ENCODE measurements at places on chromosomes 2 and 18. TPM values are rescaled to one million over a fixed set of nuclear protein-coding genes. Genes with fewer than 3 reads are reported as not detected.

POTEJ gene
- not detected for total RNA-seq

GPR35 gene
- total RNA-seq = 0.65 TPM

SPP2 gene
- not detected for total RNA-seq

EVX2 gene
- total RNA-seq = not detected

POTEC gene
- not detected for total RNA-seq

RTKN gene
- total RNA-seq = 21.0 TPM

GPR155 gene
- total RNA-seq = 0.26 TPM

EVA1A gene
- 11.4 TPM for total RNA-seq

CYP27A1 gene
- 0.32 TPM for total RNA-seq

BMP10 gene
- not detected for total RNA-seq

GREB1L gene
- total RNA-seq = 1.8 TPM

FAM124B gene
- not detected for total RNA-seq

TUBA4A gene
- 314 TPM for total RNA-seq

COPS8 gene
- 128 TPM for total RNA-seq

C1D gene
- 33.4 TPM for total RNA-seq

GATA6 gene
- total RNA-seq = 1.7 TPM

AAK1 gene
- total RNA-seq = 13.9 TPM

GALR1 gene
- not detected for total RNA-seq

CCDC121 gene
- total RNA-seq = 4.4 TPM

DNER gene
- total RNA-seq = 11.1 TPM

COL6A3 gene
- 0.14 TPM for total RNA-seq

LRP1B gene
- not detected for total RNA-seq

ALLC gene
- not detected for total RNA-seq

TEX44 gene
- not detected for total RNA-seq

CRYGD gene
- not detected for total RNA-seq

RGPD3 gene
- total RNA-seq = 0.13 TPM

PLCD4 gene
- 0.29 TPM for total RNA-seq

SERPINB4 gene
- 0.07 TPM for total RNA-seq

GLI2 gene
- 26.1 TPM for total RNA-seq

PID1 gene
- total RNA-seq = 3.7 TPM

CCDC141 gene
- total RNA-seq = not detected

CD8B gene
- total RNA-seq = not detected

MAP3K19 gene
- not detected for total RNA-seq

AQP12A gene
- total RNA-seq = not detected

FAM228A gene
- total RNA-seq = not detected

RNF152 gene
- total RNA-seq = 0.02 TPM

TBR1 gene
- 0.03 TPM for total RNA-seq

RNF144A gene
- 10.0 TPM for total RNA-seq

EIF2AK2 gene
- total RNA-seq = 23.7 TPM
